Amniotic stem cell (primary cell): ENCODE measurements at places on chromosomes 5 and 9.

DNA sequence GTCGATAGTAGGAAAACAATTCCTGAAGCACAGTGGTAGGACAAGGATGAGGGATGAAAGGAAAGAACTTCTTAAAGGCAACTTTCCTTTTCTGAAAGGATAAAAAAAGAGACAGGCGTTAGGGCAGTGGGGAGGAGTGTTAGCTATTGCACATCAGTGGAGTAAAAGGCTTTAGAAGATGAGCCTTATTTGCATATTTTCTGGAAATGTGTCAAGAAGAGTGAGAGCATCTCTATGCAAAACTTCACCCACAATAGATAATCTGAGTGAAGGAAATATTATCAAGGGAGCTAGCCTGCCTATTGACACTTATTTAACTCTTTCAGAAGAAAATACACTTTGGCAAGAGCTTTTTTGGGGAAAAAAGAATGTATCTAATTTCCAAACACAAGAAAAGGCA, 151.6 kb downstream of the MACIR start:
- no peak for DNase-seq

- no peak for DNase-seq
Measured at GRCh38 chr5:65255294-65255693, 226.4 kb downstream of the ADAMTS6 start.

DNA sequence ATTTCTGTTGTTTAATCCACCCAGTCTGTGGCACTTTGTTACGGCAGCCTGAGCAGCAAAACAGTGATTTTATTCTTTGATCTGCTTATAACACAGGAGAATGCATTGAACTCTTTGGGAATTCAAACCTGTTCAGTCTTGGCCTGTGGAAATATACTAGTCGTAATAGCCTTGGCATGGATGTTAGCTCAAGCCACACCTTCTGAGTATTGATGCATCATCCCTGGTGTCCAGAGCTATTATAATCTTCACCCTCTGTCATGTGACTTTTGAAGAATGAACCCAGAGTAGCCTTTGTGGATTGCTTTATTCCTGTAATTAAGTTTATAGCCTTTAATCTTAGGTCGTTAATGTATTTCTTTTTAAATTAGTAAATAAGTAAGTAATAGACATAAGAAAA, 50.8 kb upstream of the TEX48 start:
- no peak for DNase-seq

DNA sequence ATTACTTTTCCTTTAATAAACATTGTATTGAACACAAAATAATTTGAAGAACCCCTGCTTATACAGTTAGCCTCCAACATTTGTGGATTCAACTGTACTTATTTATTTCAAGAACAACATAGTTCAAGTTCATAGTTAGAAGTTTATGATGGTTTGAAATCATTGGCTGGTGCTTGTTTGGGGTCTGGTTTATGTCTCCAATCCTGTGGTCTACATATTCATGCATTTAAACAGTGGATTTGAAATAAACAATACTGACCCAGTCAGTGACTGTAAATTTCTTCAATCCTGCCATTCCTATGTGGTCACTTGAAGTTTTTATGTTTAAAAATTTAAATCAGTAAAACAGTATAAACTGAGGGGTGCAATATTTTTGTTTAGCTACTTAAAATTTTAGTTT, 145.1 kb upstream of the TRPC7 start:
- DNase-seq, result no peak

DNA sequence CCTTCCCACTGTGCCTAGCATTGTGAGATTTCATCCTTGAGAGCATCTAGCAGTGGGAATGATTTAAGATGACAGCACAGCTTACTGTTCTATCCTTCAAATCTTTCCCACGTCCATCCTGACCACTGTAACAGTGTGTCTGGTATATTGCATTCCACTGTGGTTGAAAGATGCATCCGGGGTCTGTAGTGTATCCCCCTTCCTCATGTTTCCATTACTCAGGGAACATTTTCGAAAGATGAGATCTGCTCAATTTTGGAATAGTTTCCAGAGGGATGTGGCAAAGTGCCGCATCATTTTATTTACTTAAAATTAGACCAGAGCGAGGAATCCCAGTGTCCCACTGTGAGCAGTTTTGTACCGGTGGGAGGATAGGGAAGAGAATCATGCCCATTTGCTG, 407.1 kb upstream of the PAPPA start:
- DNase-seq, result peak; percentile 38

DNA sequence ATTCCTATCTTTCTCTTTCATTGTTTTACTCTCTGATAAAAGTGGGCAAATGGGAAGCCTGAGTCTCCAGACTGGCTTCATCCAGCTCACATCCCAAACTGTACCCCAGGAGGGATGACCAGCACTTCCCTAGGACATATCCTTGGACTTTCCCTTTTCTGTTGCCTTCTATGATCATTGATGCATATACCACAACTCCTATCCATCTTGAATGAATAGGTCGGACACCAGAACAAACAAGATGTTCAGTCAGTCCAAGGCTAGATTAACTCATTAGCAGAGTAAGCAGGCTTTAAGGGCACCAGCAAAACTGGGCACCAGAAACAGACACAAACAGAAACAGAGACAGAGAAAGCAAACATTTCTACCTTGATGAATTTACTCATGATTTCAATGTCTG, 159.1 kb upstream of the RGMB start:
- no peak for DNase-seq

DNA sequence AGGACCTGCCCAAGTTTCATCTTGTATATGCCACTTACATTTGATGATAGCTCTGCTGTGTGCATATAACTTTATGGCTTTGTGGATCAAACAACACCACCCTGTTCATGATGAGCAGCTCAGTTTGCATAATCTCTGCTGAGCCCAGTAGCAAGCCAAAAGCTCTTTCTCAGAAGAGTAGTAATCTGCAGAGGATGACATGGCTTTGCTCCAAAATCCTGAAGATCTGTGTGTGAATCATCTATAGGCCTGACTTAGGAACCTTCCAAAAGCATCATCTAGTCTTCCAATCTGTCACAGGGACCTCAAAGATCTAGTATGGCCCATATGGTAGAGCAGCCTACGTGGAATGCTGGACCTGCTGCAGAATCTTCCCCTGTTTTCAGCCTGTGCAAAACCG, 394.6 kb downstream of the PSAT1 start:
- DNase-seq, result no peak

GRCh38 chr5:82863266-82863665, 213.9 kb downstream of the TMEM167A start:
- DNase-seq, result no peak

- DNase-seq, result no peak
Measured at GRCh38 chr5:64507264-64507605, 1.4 kb downstream of the RGS7BP start.

DNA sequence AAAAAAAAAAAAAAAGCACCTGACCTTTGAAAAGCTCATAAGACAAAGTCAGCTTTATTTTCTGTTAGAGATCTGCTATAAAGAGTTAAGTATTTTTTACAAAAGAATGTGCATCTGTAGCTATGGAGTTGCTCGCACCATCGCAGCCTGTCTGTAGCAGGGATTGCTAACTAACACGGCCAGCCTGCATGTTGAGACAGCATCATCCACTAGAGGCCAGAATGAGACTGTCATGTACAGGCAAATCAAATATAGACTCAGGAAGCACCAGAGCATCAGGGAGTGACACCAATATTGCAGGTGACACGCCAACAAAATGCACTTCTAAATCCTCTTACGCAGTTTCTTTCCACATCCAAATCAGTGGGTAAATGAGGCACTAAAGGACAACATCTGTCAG, 136.3 kb upstream of the RASEF start:
- peak; percentile 2 for DNase-seq

GRCh38 chr5:76363352-76364225, 39.5 kb upstream of the IQGAP2 start:
- no peak for DNase-seq

DNA sequence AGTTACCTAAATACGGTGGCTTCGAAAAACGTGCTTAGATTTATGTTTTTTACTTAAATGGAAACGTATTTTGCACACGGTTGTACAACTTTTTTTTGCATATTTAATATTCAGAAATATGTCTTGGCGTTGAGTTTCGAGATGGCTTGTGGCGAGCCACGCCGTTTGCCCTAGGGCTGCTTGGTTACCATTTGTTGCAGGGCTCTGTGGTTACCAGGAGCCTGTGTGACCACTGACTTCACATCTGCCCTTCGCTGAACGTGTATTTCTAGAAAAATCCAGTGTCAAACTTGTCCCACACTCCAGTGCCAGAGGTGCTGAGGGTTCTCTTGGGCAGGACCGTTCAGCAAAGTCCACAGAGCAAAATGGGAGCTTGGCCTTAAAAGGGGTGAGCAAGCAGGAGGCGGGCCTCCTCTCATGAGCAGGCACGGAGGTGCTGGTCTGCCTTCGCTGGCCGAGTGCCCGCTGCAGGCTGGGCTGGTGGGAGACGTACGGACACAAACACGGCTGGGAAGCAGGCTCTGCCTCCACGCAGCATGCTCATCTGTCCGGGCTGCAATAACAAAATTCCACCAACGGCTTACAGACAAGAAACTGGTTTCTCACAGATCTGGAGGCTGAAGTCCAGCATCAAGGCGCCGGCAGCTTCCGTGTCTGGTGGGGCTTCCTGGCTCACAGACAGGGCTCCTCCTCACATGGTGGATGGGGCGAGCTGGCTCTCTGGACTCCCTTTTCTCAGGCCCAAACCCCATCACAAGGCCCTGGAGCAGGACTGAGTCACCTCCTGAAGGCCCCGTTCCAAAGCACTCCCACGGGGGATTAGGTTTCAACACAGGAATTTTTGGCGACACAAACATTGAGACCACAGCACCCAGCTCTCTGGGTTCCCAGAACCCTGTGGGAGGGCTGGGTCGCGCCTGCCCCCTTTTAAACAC, 5.4 kb downstream of the MRPL36 start:
- no peak for DNase-seq

DNA sequence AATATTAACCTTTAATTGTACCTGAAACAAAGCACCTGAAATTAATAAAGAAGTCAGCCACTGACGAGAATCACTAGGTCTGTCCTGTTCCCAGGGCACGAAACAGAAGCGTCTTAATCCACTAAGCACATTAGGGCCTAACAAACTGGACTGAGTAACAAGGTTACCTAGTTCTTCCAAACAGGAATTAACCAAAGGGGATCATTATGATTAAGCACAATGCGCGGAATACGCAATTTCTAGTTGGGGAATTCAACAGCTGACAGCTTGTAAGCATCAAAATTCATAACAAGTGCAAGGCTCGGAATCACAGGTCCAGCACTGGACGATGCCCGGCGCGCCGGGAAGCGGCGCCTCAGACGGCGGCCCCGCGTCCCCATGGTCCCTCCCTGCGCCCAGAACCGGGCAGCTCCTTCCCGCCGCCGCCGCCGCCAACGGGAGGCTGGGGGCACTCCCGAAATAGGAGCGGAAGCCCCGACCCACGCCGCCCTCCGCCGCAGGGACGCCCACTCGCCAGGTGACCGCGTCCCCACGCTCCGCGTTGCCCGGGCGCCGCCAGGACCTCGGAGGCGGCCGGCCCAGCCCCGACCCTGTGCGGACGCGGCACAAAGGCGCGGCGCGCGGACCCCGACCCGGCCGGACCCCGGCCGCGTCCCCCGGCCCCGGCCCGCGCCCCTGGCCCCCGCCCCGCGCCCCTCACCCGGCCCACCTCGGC, 898 bp downstream of the CAMSAP1 start:
- DNase-seq, result no peak

DNA sequence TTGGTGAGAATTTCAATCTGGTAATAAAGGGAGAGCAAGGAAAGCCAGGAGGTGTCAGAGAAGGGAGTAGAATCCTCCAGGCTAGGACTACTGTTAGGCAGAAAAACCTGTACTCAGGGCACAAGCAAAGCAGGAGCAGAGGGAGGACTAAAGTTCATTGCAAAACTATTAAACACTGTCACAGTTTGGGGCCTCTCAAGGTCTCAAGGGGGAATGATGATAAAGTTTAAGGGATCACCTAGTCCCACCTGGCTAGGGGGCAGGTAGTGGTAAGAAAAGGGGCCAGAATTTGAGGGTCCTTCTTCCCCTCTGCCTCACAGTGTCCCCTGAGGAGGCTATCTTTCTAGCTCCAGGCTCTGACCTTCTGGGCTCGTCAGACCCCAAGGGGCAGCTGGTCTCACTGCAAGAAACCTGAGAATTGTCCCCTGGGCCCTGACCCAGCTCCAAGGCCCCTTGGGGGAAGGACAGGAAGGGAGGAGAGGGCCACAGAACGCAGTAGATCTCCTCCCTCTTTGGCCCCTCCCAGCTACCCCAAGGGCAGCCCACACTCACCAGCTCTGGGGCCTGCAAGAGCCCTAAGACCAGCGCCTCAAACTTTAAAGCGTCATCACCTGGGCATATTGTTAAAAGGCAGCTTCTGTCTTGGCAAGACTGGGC, 974 bp downstream of the CCDC69 start:
- no peak for DNase-seq

GRCh38 chr9:121483473-121484031, 16.1 kb downstream of the GGTA1 start:
- DNase-seq, result no peak

DNA sequence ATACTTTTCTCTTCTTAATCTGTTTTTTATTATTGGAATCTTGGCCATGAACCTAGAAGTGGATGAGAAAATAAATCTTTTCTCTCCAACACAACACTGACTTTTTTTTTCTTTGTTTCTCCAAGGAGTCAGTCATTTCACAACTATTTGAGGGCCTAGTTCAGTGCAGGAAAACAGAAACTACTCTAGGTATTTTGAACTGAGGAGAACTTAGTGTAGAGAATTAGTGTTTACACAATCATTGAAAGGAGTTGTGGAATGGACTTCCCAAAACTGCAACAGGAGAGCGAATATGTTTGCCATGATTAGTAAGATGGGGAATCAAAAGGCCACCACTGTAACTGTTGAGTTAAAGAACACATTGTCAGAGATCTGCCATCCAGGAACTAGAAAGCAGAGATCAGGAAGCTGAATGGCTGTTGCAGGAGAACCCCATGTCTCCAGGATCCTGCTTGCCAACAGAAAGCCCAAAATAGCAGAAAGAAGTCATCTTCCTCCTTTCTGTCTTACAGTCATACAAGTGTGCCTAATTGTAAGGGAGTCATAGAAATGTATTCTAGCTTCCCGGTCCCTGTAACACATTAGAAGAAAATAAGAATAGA, 20.3 kb upstream of the PCDH1 start:
- DNase-seq, result no peak

DNA sequence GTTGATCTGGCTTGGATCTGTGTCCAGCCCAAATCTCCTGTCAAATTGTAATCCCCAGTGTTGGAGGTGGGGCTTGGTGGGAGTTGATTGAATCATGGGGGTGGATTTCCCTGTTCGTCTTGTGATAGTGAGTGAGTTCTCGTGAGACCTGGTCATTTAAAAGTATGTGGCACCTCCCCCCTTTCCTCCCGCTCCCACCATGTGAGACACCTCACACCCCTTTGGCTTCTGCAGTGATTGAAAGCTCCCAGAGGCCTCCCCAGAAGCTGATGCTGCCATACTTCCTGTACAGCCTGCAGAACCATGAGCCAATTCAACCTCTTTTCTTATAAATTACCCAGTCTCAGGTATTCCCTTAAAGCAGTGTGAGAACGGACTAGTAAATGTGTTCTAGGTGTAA, 117.3 kb upstream of the PTCH1 start:
- DNase-seq, result no peak

- no peak for DNase-seq
Measured at GRCh38 chr5:56148453-56148971, 84.6 kb downstream of the ANKRD55 start.
